ENCODE measurements at places on chromosomes 5 and 9. TPM values are rescaled to one million over a fixed set of nuclear protein-coding genes. Genes with fewer than 3 reads are reported as not detected.

DNA sequence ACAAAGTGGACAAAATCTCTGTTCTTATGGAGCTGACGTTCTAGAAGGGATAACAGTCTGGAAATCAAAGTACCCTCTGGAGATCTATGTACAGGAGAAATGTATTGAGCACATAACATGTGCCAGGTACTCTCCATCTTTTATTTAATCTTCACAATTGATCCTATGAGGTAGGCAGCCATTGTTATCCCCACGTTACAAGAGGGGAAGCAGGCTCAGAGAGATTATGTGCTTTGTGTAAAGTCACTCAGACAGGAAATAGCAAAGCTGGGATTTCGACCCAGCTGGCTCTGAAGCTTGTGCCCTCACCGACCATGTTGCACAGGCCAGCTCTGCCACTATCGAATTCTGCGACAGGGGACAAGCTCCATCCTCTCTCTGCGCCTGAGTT, 21.5 kb downstream of the PDGFRB start:
- DNase-seq = no peak
- H3K4me1 ChIP-seq = peaks cover 11% of the 10 kb centered on the region
- H3K36me3 ChIP-seq = peaks cover 17% of the 10 kb centered on the region
- H3K27ac ChIP-seq = no peak overlapping the region
- H3K27me3 ChIP-seq = no peaks in the 10 kb centered on the region
- H3K4me3 ChIP-seq = no peak overlapping the region

CDX1 gene
- not detected for total RNA-seq

DNA sequence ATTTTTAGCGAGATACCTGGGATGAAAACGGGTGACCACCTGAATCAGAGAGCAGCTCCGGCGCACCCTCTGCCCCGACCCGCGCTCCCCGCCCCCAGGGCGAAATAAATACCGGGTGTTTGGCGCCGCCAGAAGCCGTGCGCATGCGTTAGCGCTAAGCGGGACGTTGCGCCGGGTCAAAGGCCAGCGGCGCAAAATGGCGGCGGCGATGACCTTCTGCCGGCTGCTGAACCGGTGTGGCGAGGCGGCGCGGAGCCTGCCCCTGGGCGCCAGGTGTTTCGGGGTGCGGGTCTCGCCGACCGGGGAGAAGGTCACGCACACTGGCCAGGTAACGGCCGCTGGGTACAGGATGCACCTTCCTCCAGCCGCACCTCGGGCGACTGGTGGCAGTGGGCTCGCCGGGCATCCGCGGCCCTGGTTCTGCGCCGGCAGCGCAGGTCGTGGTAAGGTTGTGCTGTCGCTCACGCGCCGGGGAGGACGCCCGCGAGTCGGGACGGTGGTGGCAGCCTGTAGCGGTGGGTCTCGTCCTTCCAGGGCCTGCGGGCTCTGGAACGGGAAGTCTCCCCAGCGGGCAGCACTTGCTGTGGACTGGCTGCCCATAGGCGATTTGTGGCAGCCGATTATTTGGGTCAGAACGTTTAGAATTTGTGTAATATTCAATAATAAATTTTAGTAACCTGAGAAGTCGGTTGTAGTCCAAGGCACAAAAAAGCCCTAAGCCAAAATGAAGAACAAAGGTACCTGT, at the start of gene NDUFS6:
TSS of gene NDUFS6 (plus strand) at position 186 of the 745 bp plus-strand sequence. CDS start at position 197, 11 bp downstream.
- H3K27me3 ChIP-seq = no peaks in the 10 kb centered on the region
- H3K4me1 ChIP-seq = peaks cover 42% of the 10 kb centered on the region
- H3K4me3 ChIP-seq = peak within 1 kb of the TSS; percentile 89
- peaks cover 26% of the 10 kb centered on the region for H3K36me3 ChIP-seq

CFAP90 gene
- not detected for total RNA-seq

- H3K4me3 ChIP-seq = no peak overlapping the region
- H3K4me1 ChIP-seq = peaks cover 7% of the 10 kb centered on the region
- peak overlapping the region; percentile 45 for H3K27ac ChIP-seq
- H3K36me3 ChIP-seq = peaks cover 2% of the 10 kb centered on the region
Observed at GRCh38 chr5:141941307-141941706, 16.7 kb downstream of the PCDH12 start.

GRCh38 chr9:110109333-110110092, 98.4 kb downstream of the C9orf152 start:
- no peaks in the 10 kb centered on the region for H3K36me3 ChIP-seq
- H3K27ac ChIP-seq = no peak overlapping the region
- H3K27me3 ChIP-seq = peaks cover 3% of the 10 kb centered on the region
- no peak for DNase-seq
- no peak overlapping the region for H3K4me3 ChIP-seq

GCNT4 gene
- 5.3 TPM for total RNA-seq

GRCh38 chr5:145450286-145450885, 384.8 kb downstream of the PRELID2 start:
- H3K4me3 ChIP-seq = no peak overlapping the region
- no peaks in the 10 kb centered on the region for H3K36me3 ChIP-seq
- no peaks in the 10 kb centered on the region for H3K4me1 ChIP-seq
- no peaks in the 10 kb centered on the region for H3K27me3 ChIP-seq

- H3K27ac ChIP-seq = no peak overlapping the region
- no peaks in the 10 kb centered on the region for H3K4me1 ChIP-seq
- peaks cover 9% of the 10 kb centered on the region for H3K36me3 ChIP-seq
- DNase-seq = no peak
- H3K4me3 ChIP-seq = no peak overlapping the region
- no peaks in the 10 kb centered on the region for H3K27me3 ChIP-seq
Observed at GRCh38 chr9:4197548-4197947, 102.3 kb downstream of the GLIS3 start.

RNF183 gene
- 0.14 TPM for total RNA-seq

DNA sequence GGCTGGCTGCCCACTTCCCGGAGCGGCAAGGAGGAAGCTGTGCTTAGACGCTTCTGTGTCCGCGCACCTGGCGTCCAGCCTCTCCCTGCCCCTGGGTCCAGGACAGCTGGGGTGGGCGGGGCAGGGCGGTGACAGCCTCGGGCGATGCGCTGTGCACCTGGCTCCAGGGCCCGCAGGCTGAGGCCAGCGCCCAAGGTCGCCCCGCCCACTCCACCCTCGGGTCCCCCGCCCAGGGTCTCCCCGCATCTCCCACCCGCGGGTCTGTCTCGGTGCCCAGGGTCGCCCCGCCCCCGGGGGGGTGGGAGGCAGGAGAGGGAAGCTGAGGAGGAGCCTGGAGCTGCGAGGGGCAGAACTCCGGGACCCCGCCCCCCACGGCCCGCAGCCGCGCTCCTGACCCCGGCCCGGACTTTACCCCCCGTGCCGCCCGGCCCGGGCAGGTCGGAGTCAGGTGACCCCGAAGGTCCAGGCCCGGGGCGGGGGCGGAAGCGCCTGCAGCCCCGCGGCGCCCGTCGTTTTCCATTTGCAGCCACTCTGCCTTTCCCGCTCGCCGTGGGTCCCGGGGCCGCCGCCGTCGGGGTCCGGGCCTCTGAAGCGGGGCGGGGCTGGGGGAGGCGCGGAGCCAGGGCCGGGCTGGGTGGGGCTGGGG, at the start of gene ENTPD8:
TSS of gene ENTPD8 (minus strand) at position 69 of the 646 bp plus-strand sequence. CDS start 3,072 bp downstream, outside the sequence.
- peak; percentile 42 for DNase-seq
- peaks cover 8% of the 10 kb centered on the region for H3K4me1 ChIP-seq

AP3B1 gene
- 41.4 TPM for total RNA-seq

DNA sequence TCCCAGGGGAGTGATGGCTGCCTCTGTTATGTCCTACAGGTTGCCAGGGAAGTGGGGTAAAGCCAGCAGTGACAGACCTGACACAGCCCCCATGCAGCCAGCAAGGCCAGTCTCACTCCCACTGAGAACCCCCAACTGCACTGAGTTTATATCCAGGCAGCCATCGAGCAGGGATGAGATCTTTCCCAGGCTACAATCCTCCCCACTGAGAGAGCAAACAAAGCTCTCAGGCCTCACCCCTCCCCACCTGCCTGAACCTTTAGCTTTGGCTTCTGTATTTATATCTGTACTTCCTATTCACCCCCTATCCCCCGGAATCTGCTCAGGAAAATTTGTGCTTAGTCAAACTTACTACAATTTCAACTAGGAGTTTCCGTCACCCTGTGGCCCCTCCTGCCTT, 284.1 kb downstream of the FAM170A start:
- H3K36me3 ChIP-seq = no peaks in the 10 kb centered on the region
- no peak overlapping the region for H3K4me3 ChIP-seq
- H3K4me1 ChIP-seq = no peaks in the 10 kb centered on the region
- no peak for DNase-seq
- no peaks in the 10 kb centered on the region for H3K27me3 ChIP-seq
- H3K27ac ChIP-seq = no peak overlapping the region

- no peak for DNase-seq
- no peak overlapping the region for H3K27ac ChIP-seq
- no peak overlapping the region for H3K4me3 ChIP-seq
- H3K27me3 ChIP-seq = no peaks in the 10 kb centered on the region
- H3K36me3 ChIP-seq = no peaks in the 10 kb centered on the region
- H3K4me1 ChIP-seq = no peaks in the 10 kb centered on the region
Observed at GRCh38 chr5:147309621-147310020, 74.8 kb downstream of the STK32A start.

ZNF300 gene
- total RNA-seq = 1.5 TPM

OTULINL gene
- 68.4 TPM for total RNA-seq

DNA sequence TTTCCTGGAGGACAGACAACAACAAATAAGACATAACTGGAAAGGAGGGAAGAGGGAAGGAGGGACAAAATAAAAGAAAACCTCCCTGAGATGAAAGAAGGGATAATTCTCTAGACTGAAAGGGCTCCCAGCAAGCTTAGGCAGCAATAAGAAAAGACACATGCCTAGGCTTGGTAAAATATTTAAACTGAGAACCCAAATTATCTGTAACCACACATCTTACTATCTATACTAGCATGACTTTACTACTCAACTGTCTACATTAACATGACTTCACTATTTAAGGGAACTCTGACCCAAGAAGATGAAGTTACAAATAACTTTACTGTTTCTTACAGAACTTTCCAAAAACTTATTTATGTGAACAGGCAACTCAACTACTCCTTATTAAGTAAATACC, 95.9 kb downstream of the EPB41L4A start:
- no peaks in the 10 kb centered on the region for H3K36me3 ChIP-seq
- H3K27ac ChIP-seq = no peak overlapping the region
- peaks cover 15% of the 10 kb centered on the region for H3K27me3 ChIP-seq
- no peak overlapping the region for H3K4me3 ChIP-seq
- H3K4me1 ChIP-seq = no peaks in the 10 kb centered on the region

PCDHB11 gene
- total RNA-seq = not detected

GRCh38 chr5:93805616-93806379, 64.4 kb upstream of the POU5F2 start:
- no peak for DNase-seq
- H3K27ac ChIP-seq = no peak overlapping the region
- no peaks in the 10 kb centered on the region for H3K36me3 ChIP-seq
- no peaks in the 10 kb centered on the region for H3K27me3 ChIP-seq

Measured in activated naive CD8-positive, alpha-beta T cell treated with anti-CD3 and anti-CD28 coated beads, Interleukin-2, amount 10 ng/mL, durations not matched to agents 7 days and 5 days (primary cell).